ENCODE measurements at places on chromosomes 6 and 20.

- DNase-seq, result no peak
Observed at GRCh38 chr6:30645989-30646388, 944 bp upstream of the C6orf136 start.

GRCh38 chr6:109039795-109040194, 54.9 kb downstream of the SESN1 start:
- no peak for DNase-seq

DNA sequence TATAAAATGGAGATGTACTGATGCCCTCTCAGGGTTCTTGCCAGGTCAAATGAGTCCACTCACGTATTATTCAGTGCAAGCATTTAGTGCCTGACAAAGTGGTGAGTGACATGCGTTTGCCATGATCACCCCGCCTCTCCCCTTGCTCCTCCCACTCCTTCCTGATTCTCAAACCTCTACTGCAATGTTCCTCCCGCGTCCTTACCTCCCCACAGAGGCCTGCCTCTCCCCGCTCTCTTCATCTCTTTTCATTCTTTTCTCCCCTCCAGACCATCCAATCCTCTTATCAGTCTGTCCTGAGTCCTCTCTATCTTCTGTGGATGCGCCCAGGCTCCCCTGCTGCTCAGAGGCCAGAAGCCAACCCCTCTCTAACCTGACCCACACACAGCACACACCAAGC, 40.7 kb downstream of the KCNK5 start:
- no peak for DNase-seq

DNA sequence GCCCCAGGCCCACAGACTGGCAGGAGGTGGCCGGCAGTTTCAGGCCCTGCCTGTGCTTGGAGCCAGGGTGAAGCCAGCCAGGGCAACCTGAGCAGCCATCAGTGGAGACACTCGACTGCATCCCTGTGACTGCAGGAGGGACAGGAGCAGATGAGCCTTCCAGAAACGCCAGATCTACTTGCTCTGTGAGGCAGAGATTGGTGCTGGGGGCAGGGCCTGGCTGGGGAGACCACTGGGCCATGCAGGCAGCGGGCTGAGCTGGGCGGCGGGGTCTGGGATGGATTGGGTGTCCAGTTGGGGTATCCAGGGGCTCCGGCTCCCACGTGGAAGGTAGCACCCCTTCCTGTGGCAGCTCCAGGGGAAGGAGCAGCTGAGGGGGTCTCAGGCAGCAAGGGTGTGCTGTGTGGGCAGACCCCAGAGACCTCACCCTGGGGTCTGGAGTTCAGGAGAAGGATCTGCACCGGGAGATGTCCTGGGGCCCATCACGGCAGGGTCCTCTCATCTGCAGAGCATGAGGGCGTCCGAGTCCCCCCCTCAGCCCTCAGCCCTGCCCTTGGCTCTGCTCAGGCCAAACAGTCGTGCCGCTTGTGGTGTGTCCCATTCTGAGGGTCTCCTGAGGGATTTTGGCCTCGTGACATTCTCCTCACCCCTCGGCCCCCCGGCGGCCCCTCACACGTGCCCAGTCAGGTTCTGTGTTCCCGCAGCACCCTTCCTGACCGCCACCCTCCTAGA, 334.9 kb downstream of the TAF4 start:
- no peak for DNase-seq

DNA sequence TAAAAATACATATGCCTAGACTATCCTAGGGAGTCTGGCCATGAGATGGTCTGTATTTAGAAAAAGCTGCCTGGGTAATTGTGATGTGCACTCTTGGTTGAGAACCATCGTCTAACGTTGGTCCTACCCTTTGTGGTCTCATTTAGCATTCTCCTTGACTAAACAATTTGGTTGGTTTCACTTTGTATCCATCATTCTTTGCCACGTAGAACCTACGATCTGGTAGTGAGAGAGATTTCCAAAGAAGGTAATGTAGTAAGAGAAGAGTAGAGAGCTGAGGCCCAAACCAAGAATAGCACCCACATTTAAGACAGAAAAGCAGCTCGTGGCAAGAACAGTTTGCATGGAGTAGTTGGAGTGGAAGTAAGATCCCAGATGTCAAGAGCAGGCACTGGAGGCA, 219.8 kb downstream of the TMEM200A start:
- DNase-seq, result no peak

- no peak for DNase-seq
Observed at GRCh38 chr6:18216411-18216810, 47.9 kb downstream of the DEK start.

GRCh38 chr20:37520419-37520955, 563 bp upstream of the NNAT start:
- DNase-seq, result no peak

DNA sequence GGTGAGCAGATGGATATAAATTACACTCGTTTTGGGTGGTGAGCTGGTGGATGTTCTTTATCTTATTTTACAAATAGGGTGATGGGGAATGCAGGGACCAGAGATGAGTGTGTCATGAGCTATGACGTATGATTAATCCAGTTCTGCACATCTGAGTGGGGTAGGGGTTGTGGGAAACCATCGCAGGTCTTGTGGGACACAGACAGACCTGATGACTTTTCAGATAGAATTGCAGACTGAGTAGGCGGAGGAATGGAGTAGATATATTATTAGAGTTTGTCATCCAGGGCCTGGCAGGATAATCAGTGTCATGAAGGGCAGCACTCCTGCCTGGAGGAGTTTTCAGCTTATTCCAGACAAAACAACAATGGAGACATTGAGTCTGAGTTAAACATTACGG, 12.9 kb upstream of the DSP start:
- DNase-seq, result no peak

DNA sequence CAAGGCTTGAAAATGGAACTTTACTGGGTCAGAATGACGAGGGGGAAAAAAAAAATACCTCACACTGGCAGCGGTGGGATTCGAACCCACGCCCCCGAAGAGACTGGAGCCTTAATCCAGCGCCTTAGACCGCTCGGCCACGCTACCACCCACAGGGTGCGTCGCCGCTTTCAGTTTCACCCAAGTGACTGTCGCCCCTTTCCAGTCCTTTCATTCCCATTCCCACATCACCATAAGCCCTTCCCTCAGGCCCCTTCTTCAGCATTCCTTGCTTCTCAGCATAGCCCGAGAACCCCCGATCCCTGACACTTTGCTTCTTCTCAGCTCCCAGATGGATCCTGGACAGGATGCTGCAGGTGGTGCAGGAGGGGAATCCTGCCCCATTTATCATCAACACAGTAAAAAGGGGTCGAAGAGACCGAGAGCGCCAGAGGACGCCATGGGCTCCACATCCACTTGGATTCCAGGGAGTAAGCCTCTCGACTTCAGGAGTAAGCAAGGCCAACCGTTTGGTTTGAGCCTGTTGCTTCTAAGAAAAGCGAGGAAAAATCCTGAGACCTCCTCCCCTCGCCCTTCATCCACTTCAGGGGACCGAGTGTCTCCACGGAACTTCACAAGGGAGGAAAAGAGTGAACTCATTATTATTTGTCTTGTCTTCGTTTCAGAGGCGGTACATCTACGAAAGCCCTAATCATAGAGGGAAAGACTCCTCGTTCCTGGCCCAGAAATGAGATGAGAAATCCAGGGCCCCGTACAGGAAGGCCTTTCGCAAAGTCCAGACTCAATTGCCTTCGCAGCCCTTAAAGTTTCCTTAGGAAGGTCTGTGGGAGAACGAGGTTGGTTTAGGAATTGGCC, 20.0 kb upstream of the TRIM27 start:
- DNase-seq, result peak; percentile 92

- DNase-seq, result peak; percentile 38
Observed at GRCh38 chr6:147390909-147391536, 117.5 kb upstream of the SAMD5 start.

- DNase-seq, result no peak
Observed at GRCh38 chr20:19446246-19446645, 233.8 kb downstream of the SLC24A3 start.

DNA sequence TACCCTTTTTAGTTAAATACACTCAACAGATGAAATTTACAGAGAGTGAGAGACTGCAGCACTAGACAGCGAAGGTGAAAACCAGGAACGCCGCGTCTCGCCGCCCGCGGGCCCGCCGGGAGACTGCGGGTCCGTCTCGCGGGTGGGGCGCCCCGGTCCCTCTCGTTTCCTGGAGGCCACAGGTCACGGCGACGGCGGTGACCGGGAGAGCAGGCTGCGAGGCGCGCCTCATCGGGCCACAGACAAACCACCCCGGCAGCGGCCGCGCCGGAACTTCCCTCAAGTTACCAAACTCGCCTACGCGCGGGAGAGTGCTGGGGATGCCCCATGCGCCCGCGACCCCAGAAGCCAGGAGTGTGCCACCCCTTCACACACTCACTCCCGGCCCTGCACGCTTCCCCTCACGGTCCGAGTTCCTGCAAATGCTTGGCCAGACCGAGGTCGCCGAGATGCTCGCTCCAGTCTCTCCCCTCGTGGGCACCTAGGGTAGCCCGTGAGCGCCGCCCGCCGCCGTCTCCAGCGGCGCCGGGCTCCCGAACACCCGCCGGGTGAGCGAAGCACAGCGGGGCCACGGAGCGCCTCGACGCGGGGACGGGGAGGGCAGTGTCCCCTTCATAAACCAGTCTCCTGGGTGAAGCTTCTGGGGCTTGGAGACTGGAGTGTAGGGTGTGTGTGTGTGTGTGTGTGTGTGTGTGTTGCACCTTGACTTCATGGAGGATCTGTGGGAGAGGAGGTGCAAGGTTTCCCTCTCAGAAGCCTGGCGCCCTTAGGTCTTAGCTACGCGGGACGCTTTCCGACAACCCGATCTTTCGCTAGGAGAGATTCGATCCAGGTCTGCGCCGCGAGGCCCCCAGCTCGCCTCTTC, 1.4 kb downstream of the BACH2 start:
- DNase-seq, result no peak

- DNase-seq, result peak; percentile 20
Observed at GRCh38 chr6:4313044-4313686, 177.8 kb upstream of the ECI2 start.

- DNase-seq, result no peak
Observed at GRCh38 chr6:159038914-159039884, 5.6 kb downstream of the TAGAP start.

DNA sequence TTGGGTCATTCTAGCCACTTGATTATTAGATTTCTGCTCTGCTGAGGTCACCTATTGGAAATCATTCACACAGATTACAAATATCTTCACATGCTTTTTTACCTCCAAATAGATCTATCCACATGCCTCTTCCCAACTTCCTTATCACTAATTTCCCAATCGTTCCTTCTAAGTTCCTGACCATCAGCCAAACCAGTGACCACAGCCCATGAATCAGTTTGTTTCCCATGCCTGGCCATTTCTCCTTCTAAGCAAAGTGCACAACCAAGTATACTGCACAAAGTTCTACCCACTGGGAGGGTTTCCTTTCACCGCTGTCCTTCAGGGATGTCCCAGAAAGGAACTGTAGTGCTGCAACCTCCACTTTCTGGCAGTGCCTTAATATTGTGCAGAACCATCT, 140.5 kb upstream of the SYNDIG1 start:
- no peak for DNase-seq

- DNase-seq, result no peak
Observed at GRCh38 chr6:30265181-30265580, 52.0 kb upstream of the TRIM26 start.

DNA sequence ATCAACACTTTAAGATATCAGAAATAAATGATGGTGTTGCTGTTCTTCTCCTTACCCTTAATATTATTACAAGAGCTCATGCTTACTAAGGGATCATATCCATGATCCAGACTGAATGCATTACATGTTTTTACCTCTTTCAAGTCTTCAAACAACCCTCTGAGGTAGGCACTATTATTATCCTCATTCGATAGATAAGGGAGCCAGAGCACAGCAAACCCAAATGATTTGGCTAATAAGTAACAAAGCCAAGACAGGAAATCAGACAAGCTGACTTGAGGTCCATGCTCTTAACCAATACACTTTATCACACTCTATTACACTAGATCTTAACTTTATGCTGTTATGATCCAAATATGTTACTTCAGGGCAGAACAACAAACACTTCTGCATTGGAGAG, 145.9 kb downstream of the RALGAPA2 start:
- no peak for DNase-seq

GRCh38 chr20:5751856-5752255, 1.7 kb downstream of the SHLD1 start:
- DNase-seq, result no peak

GRCh38 chr20:891706-892080, 24.4 kb downstream of the ANGPT4 start:
- DNase-seq, result no peak

DNA sequence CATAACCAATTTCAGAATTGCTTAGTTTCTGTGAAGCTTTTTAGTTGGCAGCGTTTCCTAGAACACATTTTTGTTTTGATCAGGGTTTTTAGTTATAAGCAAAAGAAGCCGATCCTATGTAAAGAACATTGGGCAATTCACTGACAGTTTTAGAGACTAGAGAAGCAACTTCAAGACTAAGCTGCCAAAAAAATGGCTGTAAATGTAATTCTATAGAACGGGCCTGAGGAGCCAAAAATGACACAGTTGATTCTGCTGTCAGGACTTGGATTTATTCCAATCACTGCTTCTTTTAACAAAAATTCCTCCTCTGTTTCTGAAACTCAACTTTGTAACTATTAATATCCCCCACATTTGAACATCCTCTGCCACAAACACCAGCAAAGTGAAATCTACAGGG, 236.0 kb upstream of the EYS start:
- DNase-seq, result no peak

- DNase-seq, result peak; percentile 81
Observed at GRCh38 chr20:10654630-10655029, 19.2 kb downstream of the JAG1 start.

GRCh38 chr20:15561070-15561569, 1012.1 kb downstream of the KIF16B start:
- no peak for DNase-seq

GRCh38 chr6:797479-798077, 104.6 kb upstream of the EXOC2 start:
- DNase-seq, result peak; percentile 83

GRCh38 chr6:33738153-33738552, 8.6 kb downstream of the IP6K3 start:
- DNase-seq, result no peak

DNA sequence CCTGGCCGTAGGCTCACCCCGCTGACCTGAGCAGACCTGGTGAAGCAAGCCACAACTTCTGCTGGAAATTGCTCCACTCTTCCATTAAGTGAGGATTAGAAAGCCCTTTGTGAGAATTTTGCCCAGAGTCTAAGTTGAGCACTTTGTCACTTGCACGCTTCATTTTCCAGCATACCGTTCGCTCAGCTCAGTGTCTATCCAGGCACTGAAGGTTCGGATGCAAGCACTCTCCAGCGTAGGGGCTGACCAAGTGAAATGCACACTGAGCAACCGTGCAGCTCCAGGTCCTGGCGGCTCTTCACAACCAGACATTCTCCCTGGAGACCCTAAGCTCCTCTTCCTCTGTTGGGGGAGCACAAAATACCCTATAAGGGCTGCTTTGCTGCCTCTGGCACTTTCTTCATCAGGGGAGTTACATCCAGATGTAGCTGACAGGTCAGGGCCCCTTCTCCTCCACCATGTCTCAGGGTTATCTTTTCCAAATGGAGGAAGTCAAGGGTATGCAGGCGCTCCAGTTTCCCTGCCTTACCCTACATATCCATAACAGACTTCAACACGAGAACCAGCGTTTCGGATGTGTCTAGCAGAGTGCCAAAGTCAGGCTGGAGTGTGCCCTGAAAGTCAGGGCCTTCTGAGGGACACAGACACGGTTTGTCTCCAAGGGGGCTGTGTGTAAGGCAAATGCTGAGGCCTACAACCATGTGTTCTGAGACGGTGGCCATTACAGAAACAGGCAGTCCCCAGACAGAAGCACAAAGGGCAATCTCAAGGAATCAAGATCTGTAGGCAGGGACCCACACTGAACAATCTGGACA, 146.7 kb upstream of the AFDN start:
- DNase-seq, result no peak

- DNase-seq, result peak; percentile 69
Observed at GRCh38 chr6:88870717-88871330, 92.6 kb downstream of the RNGTT start.

GRCh38 chr20:17442588-17442987, 88.6 kb downstream of the BFSP1 start:
- DNase-seq, result peak; percentile 21

Measured in HT-29 (cell line).